Activated naive CD4-positive, alpha-beta T cell (primary cell): ENCODE measurements at places on chromosomes 13 and 19.

- no peak for DNase-seq
Observed at GRCh38 chr19:47749326-47749725, 4.0 kb downstream of the NOP53 start.

DNA sequence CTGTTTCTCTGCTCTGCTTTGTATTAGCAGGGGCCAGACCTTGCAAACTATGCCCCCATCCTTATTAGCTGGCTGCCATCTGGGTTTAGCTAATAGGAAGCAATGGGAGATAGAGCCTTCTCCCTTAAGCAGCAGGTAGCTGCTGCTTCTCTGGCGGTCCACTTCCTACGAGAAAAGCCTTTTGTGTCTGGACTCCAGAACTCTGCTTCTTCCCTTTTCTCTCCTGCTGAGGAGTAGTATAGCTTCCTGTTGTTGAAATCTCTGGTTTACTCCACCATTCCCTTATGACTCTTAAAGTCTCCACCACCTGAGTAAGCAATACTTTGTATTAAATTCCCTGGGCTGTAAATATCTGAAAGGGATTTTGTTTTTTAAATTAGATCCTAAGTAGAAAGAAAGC lies 147.1 kb downstream of the DNAJC15 start:
- DNase-seq: no peak

DNA sequence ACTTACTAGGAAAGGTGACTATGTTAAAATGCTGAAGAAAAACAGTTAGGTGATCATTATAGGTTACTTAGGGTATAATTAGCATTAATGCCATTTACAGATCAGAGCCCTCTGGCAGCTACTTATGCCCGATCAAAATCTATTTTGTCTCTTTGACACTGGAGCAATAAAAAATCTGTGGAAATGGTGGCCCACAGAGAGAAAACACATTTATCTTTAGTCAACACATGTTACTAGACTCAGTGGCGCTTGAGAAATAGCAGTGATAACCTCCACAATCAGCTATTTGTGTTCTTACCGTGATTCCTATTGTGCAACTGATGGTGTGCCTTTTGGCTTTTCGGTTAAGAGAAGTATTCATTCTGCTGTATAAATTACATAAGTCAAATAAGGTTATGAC lies 1519.6 kb downstream of the PCDH9 start:
- DNase-seq: no peak

GRCh38 chr13:95146486-95146885 lies 154.8 kb downstream of the ABCC4 start:
- no peak for DNase-seq

GRCh38 chr19:18427080-18427742 lies 8.0 kb downstream of the SSBP4 start:
- DNase-seq: no peak

DNA sequence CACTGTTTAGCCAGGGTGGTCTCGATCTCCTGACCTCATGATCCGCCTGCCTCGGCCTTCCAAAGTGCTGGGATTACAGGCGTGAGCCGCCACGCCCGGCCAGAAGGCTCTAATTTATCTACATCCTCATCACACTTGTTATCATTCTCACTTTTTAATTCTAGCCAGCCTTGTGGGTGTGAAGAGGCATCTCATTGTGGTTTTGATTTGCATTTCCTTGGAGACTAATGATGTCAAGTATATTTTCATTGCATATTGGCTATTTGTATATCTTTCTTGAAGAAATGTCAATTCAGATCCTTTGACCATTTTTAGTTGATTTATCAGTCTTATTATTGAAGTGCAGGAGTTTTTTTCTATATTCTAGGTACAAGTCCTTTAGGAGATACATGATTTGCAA lies 27.7 kb upstream of the HIF3A start:
- no peak for DNase-seq

GRCh38 chr19:49363268-49364082 lies at the start of gene DKKL1:
DKKL1 (plus strand) TSS chr19:49363877; CDS start chr19:49363999, 122 bp downstream.
- peak; percentile 51 for DNase-seq

DNA sequence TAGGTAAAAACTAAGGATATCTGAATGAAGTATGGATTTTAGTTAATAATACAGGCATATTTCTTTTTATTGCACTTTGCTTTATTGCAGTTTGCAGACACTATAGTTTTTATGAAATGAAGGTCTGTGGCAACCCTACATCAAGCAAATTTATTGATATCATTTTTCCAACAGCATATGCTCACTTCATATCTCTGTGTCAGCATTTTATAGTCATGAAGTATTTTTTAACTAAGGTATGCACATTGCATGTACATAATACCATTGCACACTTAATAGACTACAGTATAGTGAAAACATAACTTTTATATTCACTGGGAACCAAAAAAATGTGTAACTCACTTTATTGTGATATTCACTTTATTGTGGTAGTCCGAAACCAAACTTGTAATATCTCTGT lies 236.3 kb downstream of the SUCLA2 start:
- no peak for DNase-seq

GRCh38 chr13:99995104-99995588 lies 13.6 kb downstream of the ZIC2 start:
- DNase-seq: no peak

DNA sequence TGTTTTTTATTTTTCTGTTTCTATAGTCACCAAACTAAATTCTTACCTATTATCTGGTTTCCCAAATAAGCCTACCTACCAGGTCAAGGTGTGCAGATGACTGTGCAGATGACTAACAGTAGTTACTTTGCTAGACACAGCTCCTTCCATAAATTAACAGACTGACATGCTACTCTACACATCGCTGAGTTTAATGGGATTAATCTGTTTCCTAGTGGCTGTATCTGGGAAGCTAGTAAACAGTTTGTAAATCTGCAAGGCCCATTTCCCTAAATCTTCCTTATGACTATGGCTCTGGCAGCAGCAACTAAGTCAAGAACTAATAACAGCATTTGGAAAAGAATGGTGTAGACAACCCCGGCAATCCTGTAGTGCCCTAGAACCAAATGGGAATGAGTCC lies 27.9 kb downstream of the MIPEP start:
- no peak for DNase-seq

- DNase-seq: no peak
Observed at GRCh38 chr13:31862828-31863227, 123.5 kb downstream of the RXFP2 start.

GRCh38 chr13:30325668-30326067 lies 18.3 kb upstream of the KATNAL1 start:
- DNase-seq: no peak

GRCh38 chr13:27186295-27186694 lies 14.7 kb upstream of the USP12 start:
- no peak for DNase-seq

GRCh38 chr13:36074659-36075058 lies 56.5 kb downstream of the DCLK1 start:
- no peak for DNase-seq

GRCh38 chr19:42272535-42272897 lies 3.5 kb downstream of the CIC start:
- DNase-seq: no peak

DNA sequence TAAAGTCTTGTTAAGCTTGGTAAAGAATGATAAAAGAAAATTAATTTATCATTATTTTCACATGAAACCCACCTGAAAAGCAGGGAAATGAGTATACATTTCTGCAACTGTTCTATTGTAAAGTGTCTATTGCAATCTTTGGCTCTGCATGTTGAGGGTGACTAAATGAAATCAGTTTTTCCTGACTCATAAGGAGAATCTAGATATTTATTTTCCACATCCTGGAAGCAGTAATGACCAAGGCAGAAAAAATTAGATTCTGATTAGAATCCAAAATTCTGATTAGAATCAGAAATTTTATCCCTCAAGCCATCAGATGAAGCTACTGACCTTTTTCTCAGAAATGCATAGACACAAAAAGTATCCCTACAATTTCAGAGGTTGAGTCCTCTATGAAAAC lies 178.4 kb downstream of the MYO16 start:
- no peak for DNase-seq

- no peak for DNase-seq
Observed at GRCh38 chr13:64075543-64076271, 2660.1 kb upstream of the PCDH20 start.

- DNase-seq: no peak
Observed at GRCh38 chr13:48494874-48495273, 38.0 kb downstream of the RCBTB2 start.

GRCh38 chr19:3580156-3580934 lies 4.9 kb upstream of the GIPC3 start:
- DNase-seq: no peak

GRCh38 chr13:110023729-110024644 lies 237.6 kb upstream of the IRS2 start:
- DNase-seq: no peak

GRCh38 chr19:22625266-22626035 lies 8.7 kb upstream of the ZNF492 start:
- no peak for DNase-seq

DNA sequence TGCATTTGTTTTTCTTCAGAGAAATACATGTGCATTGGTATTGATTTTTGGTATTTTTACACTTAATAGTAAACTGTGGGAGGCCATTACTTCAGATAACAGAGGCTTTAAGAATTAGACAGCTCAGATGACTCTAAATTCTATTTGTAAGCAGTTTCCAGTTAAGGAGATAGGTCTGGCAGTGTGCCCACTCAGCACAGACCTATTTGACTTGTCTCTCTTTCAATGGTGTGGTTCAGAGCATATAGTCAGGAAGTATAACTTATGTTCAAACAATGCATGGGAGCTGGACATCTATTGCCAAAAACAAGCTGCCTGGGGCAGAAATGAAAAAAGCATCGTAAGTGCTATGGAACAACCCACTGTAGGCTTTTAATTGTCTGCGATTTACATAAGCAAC lies 370.7 kb downstream of the HS6ST3 start:
- DNase-seq: no peak

- no peak for DNase-seq
Observed at GRCh38 chr19:30256496-30256850, 115.7 kb upstream of the ZNF536 start.

DNA sequence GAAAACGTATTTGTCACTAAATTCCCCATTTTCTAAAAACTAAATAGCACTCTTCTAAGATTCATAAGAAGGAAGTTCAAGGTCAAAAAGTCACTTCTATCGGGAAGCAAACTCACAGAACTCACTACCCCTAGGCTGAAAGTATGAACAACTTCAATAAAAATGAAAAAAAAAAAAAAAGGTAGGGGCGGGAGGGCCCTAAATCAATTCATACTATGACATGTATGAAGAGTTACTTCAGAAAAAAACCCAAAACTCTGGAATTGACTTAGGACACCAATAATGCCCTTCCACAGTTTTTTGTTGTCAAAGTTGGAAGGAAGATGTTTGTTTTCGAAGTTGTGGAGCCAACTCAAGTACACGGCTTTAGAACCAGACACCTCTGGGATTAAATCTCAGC lies 1.1 kb downstream of the SUCLA2 start:
- no peak for DNase-seq

GRCh38 chr13:73334445-73334844 lies 275.6 kb downstream of the KLF5 start:
- no peak for DNase-seq

DNA sequence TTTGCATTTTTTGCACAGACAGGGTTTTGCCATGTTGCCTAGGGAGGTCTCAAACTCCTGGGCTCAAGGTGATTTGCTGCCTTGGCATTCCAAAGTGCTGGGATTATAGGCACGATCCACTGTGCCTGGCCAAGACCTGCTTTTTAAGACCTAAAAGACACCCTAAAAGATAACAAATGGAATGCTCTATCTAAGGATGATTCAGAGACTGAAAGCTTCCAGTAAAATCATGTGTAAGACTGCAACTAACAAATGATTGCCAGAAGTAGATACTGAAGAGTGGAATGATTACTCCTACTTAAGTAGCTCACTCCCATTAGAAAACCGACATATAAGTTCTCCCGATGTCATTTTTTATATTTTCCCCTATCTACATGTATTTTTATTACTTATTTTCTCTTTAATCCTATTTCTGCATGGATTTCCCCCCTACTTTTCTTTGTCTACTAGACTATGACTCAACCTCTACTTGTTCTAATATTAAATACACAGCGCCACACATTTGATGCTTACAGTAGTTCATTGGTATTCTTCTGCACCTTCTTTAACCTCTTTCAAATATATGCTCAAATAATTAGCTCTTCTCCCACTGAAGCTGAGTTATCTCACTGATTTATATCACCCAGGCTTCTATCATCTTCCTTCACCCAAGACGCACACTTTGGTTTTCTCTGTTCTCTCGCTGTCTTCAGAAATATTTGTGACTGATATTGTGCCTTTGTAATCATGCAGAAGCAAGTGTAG lies 32.2 kb upstream of the KLF12 start:
- DNase-seq: no peak

DNA sequence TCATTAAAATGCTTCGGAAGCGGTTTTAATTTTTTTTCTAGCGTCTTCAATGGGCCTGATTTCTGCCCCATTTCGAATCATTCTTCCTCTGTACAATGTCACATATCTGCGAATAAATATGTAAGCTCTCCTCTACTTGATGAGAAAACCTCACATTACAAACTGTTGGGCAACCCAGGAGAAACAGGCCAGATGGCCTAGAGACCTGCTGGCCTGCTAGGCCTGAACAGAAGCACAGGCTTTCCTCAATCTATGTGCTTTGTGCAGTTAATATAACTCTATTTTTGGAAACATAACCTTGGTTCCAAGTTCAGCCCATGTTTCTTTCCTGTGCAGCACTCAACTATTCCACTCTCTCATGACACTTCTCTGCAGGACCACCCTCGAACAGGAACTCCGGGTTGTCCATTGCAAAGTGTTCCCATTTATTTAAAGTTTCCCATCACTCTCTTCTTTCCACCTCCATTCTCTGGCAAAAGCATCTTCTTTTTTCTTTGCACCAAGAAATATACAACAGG lies 42.0 kb downstream of the DCLK1 start:
- no peak for DNase-seq

- DNase-seq: no peak
Observed at GRCh38 chr19:40200341-40201099, 9.3 kb downstream of the MAP3K10 start.

GRCh38 chr19:53808710-53809125 lies 15.4 kb downstream of the NLRP12 start:
- no peak for DNase-seq

GRCh38 chr19:4305257-4305612 lies 837 bp downstream of the FSD1 start:
- no peak for DNase-seq

DNA sequence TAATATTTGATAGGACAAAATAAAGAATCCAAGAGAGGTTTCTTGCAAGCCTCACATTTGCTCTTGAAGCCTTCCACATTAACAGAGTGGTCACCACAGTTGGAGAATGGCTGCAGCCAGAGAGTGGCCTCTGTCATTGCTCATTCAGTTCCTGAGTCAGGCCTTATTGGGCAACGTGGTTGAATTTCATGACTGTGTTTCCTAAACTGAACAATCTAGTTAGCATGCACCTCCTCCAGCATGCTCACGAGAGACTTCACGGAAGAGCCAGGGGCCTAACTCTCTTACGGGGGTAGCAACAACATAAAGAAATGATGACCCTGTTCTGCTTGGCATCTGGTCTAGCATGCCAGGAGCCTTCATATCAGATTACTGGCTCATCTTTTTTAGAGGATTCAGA lies 9.6 kb upstream of the UBL3 start:
- no peak for DNase-seq

DNA sequence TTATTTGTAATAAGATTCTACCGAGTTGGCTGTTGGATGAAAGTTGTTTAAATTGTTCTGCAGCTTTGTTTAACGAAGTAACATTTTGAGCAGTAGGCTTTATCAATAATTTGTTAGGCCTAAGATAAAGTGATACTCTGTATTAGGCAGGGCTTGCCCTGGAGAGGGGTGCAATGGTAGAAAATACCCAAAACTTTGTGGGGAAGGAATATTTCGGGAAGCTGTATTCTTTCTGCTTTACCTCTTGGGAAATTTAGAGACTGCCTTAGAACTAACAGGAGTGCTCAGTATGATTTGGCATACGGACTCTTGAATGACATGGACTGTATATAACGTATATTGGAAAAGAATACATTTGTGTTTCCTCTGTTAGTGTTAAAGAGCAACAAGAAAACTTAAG lies 2.5 kb downstream of the PDS5B start:
- no peak for DNase-seq
